CD4-positive, alpha-beta T cell treated with Interleukin-15 for 1 hour (primary cell): ENCODE measurements at places on chromosomes 2 and 18.

DNA sequence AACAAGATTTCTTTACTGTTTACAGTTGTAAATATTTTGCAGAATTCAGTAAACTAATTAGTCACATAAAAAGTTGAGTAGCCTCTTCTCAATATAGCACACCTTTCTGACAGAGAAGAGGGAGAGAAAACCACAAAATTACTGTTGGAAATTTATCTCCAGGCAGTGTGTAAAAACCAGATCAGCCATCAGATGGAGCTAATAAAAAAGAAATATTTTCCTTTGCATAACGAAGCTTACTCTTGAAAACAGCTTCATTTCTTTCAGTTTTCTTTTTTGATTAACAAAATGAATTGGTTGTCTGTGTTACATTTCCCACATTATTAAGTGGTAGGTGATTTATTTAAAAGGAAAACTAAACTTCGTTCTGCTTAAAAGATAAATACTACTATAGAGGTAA, 259.3 kb upstream of the KCNJ3 start:
- no peak for DNase-seq

DNA sequence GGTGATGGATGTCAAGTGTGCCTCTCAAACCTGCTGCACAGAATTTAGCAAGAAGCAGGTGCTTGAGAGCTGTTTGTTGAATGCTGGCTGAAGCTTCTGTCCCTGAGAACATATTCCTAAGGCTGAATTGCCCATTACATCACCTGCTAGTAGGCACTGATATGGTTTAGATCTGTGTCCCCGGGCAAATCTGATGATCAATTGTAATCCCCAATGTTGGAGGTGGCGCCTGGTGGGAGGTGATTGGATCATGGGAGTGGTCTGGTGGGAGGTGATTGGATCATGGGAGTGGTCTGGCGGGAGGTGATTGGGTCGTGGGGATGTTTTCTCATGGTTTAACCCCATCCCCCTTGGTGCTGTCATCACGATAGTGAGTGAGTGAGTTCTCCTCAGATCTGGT, 128.0 kb downstream of the HRH4 start:
- DNase-seq = no peak

- no peak for DNase-seq
Observed at GRCh38 chr18:57534511-57534909, 52.0 kb downstream of the FECH start.

DNA sequence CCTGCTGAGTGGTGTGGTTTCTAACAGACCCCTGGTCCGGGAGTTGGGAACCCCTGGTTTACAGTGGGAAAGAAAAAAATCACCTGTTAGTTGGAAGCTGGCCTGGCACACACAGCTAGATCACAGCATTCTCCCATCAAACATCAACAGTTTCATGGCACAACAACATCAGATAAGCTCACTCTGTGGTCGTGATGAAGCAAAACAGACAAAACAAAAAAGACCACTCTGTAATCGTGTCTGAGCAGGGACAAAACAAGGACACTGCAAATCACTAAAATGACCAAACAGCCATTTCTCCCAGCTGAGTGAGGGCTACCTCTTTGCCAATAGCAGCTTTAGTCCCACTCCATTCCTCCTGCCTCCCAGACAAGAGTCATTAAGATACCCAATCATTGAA, 9.0 kb upstream of the IMPACT start:
- DNase-seq = no peak

GRCh38 chr2:158828378-158829164, 33.5 kb downstream of the DAPL1 start:
- DNase-seq = no peak

DNA sequence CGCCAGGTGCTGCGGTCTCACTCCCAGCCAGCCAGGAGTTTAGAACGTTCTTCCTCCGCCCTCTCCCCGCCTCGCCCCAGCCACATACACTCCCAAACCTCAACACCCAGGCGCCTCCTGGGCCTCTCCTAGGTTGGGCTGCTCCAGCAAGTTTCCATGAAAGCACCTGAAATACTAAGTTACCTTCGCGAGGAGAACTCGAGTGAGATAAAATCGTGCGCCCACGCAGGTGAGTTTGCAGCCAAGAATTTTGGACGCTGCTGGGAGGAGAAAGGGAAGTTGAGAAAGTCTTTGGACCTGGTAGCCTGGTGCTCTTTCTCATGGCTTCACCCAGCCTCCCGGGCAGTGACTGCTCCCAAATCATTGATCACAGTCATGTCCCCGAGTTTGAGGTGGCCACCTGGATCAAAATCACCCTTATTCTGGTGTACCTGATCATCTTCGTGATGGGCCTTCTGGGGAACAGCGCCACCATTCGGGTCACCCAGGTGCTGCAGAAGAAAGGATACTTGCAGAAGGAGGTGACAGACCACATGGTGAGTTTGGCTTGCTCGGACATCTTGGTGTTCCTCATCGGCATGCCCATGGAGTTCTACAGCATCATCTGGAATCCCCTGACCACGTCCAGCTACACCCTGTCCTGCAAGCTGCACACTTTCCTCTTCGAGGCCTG, at the start of gene GPR39:
GPR39 (plus strand) TSS at position 83 of the 673 bp plus-strand sequence.
- DNase-seq = no peak

GRCh38 chr2:42841344-42841743, 49.0 kb upstream of the HAAO start:
- DNase-seq = no peak

- no peak for DNase-seq
Observed at GRCh38 chr2:138626148-138626547, 124.6 kb downstream of the SPOPL start.

DNA sequence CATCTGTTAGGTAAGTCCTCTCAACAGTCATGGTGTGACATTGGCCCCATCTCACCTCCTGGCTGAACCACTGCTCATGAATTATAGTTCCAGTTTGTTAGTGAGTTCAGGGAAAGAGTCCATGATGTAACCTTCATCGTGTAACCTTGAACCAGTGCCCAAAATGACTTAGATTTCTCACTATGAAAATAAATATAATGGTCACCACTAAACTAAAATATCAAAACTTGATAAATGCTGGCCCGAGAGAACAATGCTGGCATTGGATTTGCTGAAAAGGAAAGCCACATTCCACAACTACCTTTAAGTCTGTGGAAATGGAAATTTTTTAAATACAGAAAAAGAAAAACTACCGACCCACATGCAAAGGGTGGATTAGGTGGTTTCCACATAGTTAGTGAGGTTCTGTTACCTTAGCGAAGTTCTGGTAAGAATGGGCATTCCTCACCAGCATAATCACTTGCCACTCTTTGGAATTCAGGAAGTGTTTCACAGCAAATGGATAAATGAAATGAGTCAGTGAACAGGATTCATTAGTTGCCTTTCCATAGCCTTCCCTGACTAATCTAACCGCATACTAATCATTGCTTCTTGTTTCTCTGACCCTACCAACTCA, 133.9 kb upstream of the CTAGE1 start:
- no peak for DNase-seq

GRCh38 chr2:215746887-215747615, 266.3 kb downstream of the MREG start:
- no peak for DNase-seq

GRCh38 chr2:140696449-140696848, 1434.4 kb downstream of the LRP1B start:
- no peak for DNase-seq

- peak; percentile 51 for DNase-seq
Observed at GRCh38 chr2:27370816-27371620, 602 bp downstream of the SNX17 start.

- peak; percentile 62 for DNase-seq
Observed at GRCh38 chr2:37558623-37559022, 112.8 kb downstream of the CDC42EP3 start.

- no peak for DNase-seq
Observed at GRCh38 chr2:6580982-6581381, 284.7 kb downstream of the CMPK2 start.

GRCh38 chr2:160087854-160088745, 25.7 kb upstream of the PLA2R1 start:
- no peak for DNase-seq

DNA sequence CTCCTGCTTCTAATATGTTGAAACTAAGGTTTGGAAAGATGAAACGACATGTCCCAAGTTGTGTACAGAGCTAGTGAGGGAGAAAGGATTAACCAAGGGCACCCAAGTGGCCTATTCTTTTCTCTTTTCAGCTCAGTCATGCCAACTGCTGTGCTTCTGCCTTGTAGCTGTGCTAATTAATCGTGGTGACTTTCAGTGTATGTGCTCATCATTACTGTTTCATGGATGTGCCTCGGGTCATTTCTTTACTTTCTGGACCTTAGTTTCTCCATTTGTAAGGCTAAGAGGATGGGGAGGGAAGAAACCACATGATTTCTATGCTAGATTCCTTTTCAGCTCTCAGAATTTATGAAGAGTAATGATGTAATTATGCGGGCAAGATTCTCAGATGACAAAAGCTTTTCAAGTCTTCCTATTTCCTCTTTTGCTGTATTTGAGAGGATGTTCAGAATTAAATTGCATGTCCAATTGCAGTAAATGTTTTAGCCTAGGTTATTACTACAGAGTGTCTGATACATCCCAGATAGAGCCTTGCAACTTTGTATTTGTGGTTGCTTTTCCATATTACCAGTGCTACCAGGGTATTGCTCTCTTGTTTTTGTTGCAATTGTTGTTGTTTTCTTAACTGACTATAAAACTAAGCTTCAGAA, 621.2 kb downstream of the CNTNAP5 start:
- DNase-seq = no peak

DNA sequence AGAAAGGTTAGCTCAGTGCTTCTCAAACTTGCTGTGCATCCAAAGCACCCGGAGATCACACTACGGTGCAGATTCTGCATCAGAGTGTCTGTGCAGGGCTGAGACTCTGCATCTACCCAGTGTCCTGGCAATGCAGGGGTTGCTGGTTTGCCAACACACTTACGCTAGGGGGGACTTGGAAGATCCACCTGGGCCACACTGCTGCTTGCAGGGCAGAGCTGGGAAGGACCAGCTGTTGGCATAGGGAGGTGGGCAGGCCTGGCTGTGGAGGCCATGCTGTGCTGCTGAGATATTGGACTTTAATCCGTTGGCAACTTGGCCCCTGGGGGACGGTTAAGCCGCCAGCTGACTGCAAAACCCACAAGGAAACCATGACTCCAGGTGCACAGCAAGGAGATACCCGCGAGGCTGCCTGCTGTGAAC, 397.6 kb upstream of the HS6ST1 start:
- no peak for DNase-seq

DNA sequence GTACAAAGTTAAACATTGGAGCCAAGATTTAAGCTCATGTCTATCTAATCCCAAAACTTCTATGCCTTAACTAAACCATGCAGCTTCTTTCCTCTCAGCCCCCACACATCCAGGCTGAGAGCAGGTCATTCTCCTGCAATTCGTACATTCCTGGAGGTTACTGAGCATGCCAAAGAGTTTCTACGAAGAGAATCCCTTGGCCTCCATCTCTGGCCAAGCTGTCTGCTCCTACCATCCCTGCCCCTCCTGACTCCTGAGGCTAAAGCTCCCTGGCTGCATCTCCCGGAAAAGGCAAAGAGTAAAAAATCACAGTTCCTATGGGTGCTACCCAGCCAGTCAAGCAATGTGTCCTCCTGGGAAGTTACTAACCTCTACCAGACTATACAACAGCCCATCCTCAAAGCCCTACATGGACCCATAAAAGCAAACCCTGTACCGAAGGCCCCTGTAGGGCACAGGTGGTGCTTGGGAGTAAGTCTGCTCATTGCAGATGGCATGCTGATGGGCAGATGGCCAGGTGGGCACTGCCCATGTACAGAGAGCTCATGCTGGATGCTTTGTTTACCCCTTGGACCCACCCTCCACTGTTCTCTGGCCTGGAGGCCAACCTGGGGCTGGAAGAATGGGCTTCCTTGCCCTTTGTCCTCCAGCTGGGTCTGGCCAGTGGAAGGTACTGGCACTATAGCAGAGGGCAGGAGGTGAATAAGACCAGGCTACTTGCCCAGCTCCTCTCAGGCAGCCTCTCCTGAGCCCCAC, 99.5 kb downstream of the TTC32 start:
- no peak for DNase-seq

DNA sequence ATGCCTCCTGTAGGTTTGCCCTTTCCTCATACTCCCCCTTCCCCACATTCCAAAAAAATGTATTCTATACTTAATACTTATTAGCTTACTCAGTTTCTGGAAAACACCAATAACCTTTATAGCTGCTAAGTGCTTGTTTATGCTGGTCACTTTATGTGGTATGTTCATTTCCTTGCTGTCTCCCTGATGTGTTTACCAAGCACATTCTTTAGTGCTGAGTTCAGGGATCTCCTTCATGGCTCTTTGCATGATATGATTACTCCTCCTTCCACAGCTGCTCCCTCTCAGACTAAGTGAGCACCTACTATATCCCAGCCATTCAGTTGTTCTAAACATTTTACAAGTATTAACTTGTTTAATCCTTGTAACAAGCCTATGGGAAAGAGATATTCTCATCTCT, 698.3 kb upstream of the FANCL start:
- no peak for DNase-seq

GRCh38 chr2:217166241-217166850, 306.5 kb upstream of the TNP1 start:
- DNase-seq = no peak

DNA sequence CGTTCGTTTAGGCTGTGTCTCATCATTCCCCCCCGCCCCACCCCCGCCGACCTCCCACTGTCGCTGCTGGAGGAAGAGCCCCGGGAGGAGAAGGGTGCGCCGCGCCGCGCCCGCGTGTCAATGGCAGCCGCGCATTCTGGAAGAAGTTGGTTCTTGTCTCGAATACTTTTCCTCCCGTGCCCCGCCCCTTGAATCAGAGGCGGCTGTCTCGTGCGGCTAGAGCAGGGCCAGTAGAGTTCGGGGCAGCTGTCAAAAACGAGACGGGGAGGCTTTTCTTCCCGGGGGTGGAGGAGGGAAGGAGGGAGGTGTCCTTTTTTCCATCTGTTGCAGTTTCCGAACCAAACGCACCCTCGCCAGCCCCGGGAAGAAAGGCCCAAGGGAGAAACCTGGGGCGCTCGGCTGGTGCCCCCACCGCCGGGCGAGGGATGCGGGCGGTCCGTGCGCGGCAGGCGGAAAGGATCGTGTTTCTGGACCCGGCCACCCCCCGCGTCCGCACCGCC, 410 bp upstream of the TGIF1 start:
- DNase-seq = no peak

DNA sequence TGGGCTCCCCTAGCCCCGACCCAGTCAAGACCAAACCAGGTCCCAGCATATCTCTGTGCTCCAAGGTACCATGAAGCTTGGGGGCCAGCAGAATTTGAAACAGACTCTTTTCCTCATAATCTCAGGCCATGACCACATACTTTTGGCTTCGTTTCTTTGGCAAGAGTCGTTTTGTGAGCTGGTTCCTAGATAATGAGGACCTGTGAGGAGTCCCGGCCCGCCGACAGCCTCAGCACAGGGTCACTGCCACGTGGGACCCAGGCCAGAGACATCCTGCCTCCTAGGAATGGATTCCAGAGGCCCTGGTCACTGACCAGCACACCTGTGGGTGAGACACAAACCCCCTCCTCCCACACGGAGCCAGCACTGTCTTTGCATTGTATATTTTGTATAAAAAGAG, 73.5 kb downstream of the VAPA start:
- DNase-seq = no peak

DNA sequence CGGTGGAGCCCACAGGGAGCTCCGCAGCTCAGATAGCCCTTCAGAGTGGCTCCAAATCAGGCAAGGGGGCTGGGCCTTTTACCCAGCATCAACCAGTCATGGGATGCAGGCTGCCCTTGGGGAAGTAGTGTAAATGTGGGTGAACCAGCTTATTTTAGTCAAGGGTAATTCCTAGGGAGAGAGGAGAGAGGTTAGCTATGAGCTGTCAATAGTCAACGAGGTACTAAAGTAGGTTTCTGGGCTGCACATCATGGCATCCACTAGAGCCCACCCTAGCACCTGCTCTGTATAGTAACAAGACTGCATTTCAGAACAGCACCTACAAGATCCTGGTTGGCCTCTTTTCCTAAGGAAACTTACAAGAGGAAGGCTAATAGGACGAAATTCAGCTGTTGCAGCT, 9.5 kb upstream of the MCM6 start:
- DNase-seq = no peak
